ENCODE measurements at places on chromosomes 12 and 14.
A peak's percentile ranks its signal among the peaks of the same experiment; 100 is the strongest.

DNA sequence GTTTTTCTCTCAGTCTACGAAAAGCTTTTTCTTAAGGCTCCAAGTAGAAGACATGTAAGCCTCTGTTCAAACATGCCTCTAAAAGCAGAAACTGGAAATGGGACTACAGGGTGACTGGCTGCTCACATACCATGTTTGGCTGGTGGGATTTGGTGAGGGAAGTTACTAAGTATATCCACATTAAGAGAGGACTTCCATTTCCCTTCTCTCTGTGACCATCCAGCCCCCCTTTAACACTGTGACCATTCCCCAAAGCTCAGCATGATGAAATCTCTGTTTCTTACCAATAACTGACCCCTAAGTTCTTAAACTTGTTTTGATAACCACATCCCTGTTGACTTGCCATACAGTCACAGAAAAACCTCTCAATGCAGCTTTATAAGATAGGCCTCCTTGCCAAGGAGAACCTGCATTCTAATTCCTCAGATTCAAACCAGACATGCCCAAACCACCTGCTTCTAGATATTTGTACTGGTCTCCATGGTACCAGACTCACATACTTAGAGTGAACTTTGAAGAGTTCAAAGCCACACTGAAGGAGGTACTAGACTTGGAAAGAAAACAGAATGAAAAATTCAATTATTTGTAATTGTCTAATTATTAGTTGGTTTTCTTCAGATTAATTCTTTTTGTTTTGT is 102.2 kb downstream of the VEZT start:
- DNase-seq: no peak

GRCh38 chr12:19994968-19995367 is 373.4 kb upstream of the PDE3A start:
- DNase-seq: no peak

- no peak for DNase-seq
Observed at GRCh38 chr14:79967001-79967400, 244.3 kb downstream of the DIO2 start.

DNA sequence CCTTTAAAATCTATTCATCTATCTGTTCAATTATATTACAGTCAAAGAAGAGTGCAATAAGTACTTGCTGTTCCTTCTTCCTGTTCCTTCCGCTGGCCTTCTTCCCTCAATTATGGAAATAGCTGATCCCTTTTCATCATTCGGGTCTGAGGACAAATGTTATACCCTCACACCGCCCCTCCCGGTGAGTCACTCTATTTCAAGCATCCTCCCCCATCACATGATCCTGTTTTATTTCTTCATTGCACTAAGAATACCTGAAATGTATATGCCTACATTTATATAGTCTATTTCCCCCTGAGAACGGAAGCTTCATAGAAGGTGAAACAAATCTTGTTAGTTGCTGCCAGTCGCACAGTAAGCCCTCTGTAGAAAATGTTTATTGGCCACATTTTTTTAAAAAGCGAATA is 2.5 kb downstream of the SLC38A1 start:
- peak; percentile 57 for DNase-seq

DNA sequence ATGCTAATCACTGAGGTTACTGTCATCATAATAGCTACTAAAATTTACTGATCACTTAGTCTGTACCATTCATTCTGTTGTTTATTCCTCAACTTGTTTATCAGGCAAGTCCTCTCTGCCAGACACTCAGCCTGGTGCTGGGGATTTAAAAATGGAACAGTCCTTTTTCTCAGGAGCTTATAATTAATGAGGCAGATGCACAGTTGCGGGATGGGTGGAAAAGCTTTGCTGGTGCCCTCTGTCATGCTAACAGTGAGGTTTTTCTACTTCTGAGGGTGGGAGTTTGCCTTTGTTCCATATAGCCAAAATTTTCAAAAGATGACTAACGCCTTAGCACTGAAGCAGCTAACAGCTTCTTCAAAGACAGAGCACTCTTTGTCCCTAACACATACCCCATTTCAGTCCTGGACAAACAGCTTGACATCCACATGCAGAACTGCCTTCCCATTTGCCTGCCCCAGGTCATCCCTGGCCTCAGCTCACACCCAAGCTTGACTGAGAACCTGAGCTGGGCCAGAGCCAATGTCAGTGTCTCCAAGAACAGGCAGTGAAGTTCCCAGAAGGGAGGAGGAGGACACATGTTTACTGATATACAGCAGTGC is 30.8 kb upstream of the HSPB8 start:
- no peak for DNase-seq

- no peak for DNase-seq
Observed at GRCh38 chr12:120136093-120136770, 19.7 kb upstream of the RAB35 start.

DNA sequence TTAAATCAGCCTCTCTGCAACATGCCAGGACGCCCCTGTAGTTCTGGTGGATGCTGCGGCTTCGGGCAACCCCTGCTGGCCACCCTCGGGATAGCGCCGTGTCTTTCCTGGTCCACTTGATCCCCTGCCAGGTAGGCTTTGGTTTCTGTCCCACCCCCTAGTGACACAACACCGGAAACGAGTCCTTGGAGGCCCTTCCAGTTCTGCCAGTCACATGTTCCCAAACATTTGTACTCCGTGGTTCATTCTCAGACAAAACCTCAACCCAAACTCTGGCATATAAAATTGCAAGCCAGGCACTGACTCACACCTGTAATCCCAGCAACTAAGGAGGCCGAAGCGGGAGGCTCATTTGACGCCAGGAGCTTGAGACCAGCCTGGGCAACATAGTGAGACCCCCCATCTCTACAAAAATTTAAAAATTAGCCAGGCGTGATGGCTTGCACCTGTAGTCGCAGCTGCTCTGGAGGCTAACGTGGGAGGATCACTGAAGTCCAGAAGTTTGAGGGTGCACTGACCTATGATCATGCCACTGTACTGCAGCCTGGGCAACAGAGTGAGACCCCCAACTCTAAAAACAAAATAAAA is 37.0 kb downstream of the RASAL1 start:
- DNase-seq: peak; percentile 69

DNA sequence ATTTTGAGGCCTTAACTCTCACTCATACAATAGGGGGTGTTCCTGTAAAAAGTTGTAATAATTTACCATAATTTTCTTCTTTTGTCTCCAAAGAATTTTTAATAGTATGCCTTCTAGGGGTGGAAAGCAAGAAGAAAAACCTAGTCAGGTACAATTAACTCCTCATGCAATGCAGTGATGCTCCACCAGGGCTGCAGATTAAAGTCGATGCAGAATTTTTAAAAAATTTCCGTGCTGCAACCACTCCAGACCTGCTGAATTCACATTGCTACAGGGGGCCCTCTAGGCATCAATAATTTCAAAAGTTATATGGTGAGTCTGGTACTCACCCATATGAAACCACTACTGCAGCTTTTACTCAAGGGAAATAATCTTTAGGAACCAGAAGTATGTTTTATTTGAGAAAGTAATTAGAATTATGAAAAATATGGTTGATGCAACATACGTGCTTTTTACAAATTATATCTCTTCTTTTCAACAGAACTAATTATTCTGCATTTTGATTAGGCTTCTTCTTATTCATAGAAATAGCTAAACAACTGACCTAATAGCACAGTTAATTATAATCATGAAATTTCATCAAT is 353.2 kb downstream of the BCAT1 start:
- DNase-seq: peak; percentile 42

- DNase-seq: no peak
Observed at GRCh38 chr14:69750495-69750894, 16.4 kb upstream of the SRSF5 start.

DNA sequence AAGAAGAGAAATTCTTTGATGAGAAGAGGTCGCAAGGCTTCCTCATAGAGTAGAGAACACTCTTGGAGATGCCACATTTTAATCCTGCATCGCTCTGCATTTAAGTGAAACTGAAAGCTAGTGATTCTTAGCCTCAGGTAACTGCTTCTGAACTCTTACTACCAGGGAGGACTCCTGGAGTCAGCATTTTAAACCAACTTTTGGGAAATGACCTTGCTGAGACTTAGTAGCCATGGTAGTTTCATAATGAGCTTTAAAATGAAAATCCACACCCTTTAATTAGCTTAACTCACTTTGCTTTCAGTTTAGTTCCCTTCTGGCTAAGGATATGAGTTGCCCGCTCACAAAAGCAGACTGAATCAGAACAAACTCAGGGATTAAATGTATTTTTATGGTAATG is 80.3 kb downstream of the SYNE2 start:
- no peak for DNase-seq
